ENCODE measurements at places on chromosomes 2 and 18. TPM values are rescaled to one million over a fixed set of nuclear protein-coding genes. Genes with fewer than 3 reads are reported as not detected.

MOGAT1 gene
- not detected for polyA plus RNA-seq

HRH4 gene
- not detected for polyA plus RNA-seq

HOXD4 gene
- polyA plus RNA-seq: not detected

BOLL gene
- polyA plus RNA-seq: not detected

RPRM gene
- polyA plus RNA-seq: not detected

SCN2A gene
- polyA plus RNA-seq: 1.7 TPM

RNF25 gene
- 60.1 TPM for polyA plus RNA-seq

GPR35 gene
- polyA plus RNA-seq: 0.06 TPM

TRAK2 gene
- polyA plus RNA-seq: 8.6 TPM

STAT4 gene
- polyA plus RNA-seq: 1.6 TPM

CCL20 gene
- 0.50 TPM for polyA plus RNA-seq

SLC9A4 gene
- polyA plus RNA-seq: not detected

PCARE gene
- 0.05 TPM for polyA plus RNA-seq

ADAM23 gene
- 2.5 TPM for polyA plus RNA-seq

IL1R1 gene
- 6.9 TPM for polyA plus RNA-seq

TRIM43B gene
- polyA plus RNA-seq: 0.09 TPM

TM4SF20 gene
- not detected for polyA plus RNA-seq

NDUFAF7 gene
- 9.8 TPM for polyA plus RNA-seq

SKOR2 gene
- not detected for polyA plus RNA-seq

ACVR1C gene
- 0.09 TPM for polyA plus RNA-seq

LYG1 gene
- 0.51 TPM for polyA plus RNA-seq

SERPINB4 gene
- polyA plus RNA-seq: 1.3 TPM

SERPINB2 gene
- polyA plus RNA-seq: 30.6 TPM
